NCI-H1930 (cell line): ENCODE measurements at places on chromosomes 6 and 20.

- DNase-seq, result no peak
These were observed 184.6 kb downstream of the QKI start for GRCh38 chr6:163599136-163599535.

DNA sequence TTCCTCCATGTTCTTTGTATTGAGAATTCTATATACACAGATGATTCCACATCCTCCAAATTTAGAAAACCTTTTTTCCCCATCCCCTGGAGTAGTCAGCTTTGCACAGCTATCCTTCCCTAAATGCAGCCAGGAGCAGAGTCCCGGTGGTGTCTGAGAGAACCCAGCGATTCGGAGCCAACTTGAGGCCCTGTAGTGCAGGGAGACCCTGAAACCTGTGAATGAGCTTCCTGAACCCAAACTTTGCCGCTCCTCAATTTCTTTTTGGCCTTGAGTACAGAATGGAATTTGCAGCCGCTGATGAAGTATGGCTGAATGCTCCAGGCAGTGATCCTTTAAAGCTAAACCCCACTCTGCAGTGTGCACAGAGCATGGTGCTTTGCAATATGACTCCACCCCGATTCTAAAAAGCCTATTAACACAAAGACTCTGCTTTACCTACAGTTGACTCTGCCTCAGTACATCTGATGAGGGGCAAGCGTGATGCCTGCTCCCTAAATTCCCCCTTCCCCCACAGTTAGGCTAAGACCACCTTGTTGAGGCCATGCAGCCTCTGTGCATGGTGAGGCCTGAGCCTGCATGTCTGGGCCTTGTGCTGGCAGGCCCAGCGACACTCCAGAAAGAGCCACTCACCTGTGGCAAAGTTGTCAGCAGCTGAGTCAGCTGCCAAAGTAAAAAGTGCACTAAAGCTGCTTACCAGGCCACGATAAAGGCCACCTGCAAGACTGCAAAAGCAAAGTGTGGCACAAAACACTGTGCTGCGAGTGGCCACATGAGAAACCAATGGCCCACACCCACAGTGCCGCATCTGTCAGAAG, 82.1 kb downstream of the PLEKHG1 start:
- DNase-seq, result no peak

GRCh38 chr6:134502614-134503549, 185.0 kb upstream of the SGK1 start:
- DNase-seq, result no peak

- no peak for DNase-seq
These were observed 217.5 kb downstream of the TINAG start for GRCh38 chr6:54525731-54526130.

- no peak for DNase-seq
These were observed 82.4 kb upstream of the SMLR1 start for GRCh38 chr6:130744576-130745366.

DNA sequence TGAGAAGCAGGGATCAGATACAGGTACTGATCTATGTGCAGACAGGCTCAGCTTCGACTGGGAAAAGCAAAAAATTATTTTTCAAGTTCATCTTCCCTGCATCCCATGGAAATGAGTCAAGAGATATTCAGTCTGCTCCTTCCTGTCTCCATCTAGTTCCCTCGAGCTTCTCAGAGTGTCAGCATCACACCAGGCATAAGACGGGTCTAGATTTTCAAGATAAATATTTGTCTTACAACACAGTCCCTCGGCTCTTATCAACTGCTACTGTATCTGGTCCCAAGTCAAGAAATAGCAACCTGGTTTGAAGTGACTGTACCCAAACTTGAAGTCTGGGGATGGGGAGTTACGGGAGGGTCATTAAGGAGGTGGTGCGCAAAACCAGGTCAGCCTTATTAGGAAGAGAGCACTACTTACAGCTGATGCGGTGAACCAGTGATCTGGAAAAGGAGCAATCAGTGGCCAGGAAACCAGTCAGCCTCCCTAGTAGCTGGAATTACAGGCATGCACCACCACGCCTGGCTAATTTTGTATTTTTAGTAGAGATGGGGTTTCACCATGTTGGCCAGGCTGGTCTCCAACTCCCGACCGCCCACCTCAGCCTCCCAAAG, 29.7 kb downstream of the ZMYND8 start:
- DNase-seq, result no peak

GRCh38 chr6:117404548-117404947, 21.2 kb downstream of the ROS1 start:
- no peak for DNase-seq

DNA sequence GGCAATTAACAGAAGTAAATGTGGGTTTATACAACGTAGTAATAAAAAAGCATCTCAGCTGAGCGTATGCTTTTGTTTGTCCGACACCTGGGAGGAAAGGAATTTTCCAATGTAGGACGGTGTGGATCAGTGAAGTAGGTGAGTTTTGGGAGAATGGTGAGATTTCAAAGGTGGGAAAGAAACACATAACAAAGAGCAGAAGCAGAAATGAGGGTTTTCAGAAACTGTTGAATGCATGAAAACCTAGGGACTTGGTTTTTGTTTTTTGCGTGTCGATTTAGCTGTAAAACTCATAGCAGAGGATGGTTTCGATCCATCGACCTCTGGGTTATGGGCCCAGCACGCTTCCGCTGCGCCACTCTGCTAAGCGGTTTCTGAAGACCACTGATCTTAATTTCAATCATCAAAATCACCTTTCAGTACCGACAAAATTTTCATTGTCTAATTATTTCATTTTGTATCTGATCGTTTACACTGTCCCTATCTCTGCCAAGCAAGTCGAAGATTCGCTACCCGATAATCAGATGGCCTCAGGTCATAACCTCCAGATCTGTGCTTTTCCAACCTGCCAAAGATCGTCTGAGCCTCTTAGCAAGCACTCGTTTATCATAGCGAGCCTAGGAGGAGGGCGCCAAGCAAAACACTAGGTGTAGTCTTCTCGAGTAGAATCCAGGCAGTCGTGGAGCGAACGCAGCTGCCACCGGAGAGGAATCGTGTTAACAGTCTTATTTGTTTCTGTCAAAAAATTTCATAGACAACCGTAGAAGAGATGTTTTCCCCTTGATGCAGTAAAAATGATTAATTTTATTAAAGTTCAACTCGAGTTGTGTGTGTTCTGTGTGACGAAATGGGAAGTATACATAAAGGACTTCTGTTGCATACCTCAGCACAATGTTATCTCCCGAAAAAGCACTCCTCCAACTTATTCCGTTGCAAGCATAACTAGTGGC, 20.9 kb upstream of the POM121L2 start:
- DNase-seq, result peak; percentile 57

- no peak for DNase-seq
These were observed 140.4 kb upstream of the COL21A1 start for GRCh38 chr6:56387621-56388414.

- DNase-seq, result no peak
These were observed 110.7 kb downstream of the FIG4 start for GRCh38 chr6:109801794-109802193.

GRCh38 chr6:158517581-158517980, 42.3 kb upstream of the TMEM181 start:
- DNase-seq, result no peak

DNA sequence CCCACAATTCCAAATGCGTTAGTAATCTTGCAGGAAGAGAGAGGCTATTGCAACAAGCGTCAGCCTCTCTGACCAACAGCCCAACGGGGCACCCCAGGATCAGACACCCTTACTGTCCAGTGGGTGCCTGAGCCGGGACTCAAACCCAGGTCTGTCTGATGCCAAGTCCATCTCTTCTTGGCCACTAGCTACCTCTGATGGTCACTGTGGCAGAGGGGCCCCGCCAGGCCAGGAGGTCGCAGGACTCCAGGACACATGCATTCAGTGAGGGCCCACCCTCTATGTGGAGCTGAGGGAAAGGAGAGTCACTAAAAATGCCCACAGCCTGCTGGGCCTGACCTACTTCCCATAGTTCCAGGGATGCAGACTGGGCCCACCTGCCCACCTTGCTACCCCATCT, 83.3 kb downstream of the PREX1 start:
- no peak for DNase-seq

DNA sequence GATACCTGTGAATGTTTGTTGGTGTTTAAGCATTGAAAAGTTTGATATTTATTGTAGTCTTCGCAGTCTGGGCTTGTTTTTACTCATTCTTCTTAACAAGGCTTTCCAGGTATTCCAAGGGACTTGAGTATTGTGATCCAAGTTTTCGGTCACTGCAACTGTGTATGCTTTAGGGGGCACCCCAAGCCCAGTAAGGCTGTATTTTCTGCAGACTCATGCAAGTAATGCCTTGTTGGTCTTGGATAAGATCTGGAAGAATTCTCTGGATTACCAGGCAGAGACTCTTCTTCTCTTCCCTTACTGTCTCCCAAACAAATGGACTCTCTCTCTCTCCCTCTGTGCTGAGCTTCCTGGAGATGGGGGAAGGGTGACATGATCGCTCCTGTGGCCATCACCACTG, 82.1 kb downstream of the RFPL4B start:
- DNase-seq, result no peak

DNA sequence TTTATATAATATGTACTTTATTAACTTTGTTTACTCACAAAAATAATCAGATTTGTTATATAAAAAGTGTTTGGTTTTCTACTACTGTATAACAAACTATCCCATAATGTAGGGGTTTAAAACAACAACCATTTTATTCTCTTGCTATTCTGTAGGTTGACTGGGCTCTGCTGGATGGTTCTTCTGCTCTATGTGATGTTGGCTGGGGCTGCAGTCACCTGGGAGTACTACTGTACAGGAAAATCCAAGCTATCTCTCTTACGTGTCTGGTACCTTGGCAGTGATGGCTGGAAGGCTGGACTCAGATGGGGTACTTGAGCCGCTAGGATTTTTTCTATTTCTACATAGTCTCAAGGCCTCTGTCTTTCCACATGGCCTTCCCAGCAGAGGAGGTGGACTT, 44.0 kb upstream of the UBR2 start:
- DNase-seq, result no peak

- no peak for DNase-seq
These were observed 115.2 kb downstream of the PAK5 start for GRCh38 chr20:9723501-9724202.

DNA sequence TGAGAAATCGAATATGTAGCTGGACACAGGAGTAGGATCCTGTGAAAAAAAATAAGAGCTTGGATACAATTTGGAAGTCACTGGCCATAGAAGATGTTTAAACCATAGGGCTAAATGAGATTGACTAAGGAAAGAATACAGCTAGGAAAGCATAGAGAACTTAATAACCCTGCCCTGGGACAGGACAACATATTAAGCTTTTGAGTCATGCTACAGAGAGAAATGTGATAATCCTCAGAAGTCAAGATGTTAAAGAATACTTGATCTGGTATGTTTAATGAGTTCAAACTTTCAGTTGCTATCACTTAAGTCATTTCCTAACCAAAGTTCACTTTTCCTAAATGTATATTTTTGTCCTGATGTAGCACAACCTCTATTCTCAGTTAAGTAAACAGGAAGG, 154.6 kb upstream of the TSHZ2 start:
- no peak for DNase-seq

DNA sequence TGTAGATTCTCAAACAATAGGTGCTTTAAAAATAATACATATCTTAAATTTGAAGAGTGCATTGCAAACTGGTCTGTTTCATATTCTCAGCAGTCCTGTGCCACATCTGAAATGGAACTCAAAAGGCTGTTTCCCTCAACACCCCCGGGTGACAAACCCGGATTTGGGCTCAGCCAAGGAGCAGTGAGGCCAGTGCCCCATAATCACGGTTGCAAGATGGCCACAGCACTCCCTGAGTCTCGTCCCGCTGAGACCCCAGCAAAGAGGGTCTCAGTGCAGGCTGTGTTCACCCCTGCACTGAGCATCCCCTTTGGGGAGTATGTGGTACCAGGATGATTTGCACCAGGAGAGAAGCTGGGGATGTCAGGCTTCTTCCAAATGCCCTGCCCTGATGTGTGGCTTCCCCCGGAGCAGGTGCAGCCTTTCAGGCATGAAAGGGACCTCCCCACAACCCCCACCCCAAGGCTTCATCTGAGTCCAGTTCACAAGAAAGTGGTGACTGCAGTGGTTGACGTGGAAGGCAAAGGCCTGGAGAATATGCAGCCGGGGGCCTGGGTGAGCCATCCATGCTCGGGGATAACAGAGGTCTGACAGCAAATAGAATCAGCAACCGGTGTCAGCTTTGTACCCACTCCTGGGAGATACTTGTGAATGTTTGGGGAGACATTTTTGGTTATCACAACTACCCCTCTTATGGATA, 202.9 kb downstream of the SYNDIG1 start:
- no peak for DNase-seq

DNA sequence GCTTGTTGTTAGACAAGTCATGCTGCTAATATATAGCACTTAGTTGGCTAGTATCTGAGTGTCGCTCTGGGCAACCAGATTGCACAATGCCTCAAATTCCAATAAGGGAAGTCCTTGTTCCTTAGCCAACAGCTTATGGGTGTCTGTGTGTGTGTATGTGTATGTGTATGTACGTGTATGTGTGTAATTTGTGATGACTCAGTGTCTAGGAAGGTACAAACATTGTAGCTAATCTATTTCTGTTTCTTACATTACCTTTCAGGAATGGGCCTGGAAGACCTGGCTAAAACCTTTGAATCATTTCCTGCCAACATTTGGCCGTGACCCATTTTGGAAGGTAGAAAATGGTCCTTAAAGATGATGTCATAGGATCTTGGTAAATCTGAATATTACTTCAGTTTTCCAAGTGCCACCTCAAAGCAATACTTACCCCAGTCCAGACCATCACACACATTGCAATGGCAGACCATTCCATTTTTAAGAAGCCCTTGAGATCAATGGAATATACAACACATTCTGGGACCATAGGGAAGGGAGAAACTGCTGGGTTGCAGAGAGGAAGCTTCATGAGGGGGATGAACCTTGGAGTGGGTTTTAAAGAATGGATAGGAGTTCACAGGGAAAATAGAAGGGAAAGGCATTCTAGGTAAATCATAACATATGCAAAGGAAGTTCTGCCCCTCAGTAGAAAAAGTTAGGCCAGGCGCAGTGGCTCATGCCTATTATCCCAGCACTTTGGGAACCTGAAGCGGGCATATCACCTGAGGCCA, 25.1 kb downstream of the NEDD9 start:
- no peak for DNase-seq

DNA sequence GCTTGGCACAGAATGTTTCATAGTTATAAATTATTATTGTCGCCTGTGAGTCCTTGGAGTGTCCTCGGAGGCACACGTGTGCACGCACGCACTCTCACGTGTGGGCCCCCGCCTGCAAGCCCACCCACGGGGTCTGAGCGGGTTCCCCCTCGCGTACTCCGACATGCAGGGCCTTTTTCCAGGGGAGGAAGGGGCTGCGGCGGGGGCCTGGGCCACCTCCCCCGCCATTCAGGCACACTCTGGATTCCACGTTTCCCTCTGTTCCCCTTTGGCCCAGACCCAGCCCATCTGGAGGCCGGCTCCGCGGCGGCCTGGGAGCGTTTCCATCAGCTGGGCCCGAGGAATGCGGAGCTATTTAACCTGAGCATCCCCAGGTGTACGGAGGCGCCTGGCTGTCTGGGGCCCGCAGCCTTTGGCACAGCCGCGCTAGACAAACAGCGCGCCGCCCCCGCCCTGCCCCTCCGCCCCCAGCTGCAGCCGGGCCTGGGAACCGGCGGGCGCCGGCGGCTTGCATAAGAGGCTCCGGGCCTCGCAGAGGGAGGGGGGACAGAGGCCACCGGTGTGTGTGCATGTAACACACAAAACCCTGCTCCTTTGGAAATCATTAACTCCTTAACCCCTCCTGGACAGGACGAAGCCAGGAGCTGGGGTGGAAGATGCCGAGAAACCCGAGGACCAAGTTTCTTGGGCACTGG, 3.3 kb downstream of the ID1 start:
- peak; percentile 84 for DNase-seq
